Esophagus squamous epithelium (tissue), 5 donors: ENCODE measurements at places on chromosomes 6 and 20.

DNA sequence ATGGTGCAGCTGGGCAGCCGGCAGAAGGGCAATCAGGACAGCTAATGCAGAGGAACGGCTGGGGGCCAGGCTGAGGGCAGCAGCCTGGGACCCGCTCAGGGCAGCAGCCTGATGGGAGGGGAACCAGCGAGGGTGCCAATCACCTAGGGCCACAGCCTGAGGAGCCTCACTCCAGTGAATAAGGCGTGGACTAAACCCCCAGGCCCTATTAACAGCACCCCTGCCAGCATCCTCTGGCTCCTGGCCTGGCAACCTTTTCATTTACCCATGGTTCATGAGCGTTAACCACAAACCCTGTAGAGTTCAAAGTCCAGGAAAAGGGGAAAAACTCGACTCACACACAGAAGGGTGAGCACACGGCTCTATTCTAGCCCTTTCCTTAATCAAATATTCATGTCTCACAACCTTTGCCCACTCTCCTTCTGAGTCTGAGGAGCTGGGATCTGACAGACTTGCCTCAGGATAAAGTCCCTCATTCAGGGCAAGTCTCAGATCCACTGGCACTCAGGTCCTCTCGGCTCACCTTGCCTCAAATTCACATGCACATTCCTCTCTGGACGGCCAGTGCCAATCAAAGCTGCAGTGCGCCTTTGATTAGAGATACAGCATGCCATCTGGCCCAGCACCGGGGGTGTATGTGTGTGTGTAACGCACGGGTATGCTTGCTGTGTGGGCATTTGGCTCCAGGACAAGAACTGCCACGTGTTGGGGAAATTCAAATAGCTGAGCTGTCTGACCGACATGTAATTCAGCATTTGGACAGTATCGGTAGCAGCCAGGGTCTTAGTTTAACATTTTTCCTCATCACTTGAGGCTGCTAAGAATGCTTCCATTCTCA lies 86.9 kb upstream of the TRAF3IP2 start:
- no peak for DNase-seq

DNA sequence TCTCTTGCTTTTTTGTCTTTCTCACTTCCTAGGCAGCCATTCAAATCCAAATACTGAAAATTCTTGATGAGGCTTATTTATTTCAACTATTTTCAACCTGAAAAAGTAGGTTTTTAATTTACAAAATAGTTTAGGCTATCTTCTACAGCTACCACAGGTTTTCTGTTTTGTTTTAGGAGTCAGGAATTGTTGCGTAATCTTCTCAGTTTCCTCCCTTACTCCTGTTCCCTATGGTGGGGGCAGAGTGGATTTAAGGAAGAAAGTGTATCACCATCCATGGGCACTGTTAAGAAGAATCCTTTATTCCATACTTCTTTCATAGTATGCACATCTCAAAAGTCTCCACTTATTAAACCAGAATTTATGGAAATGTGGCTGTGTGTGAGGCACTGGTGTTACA lies 182.4 kb downstream of the KHDC1L start:
- no peak for DNase-seq

- no peak for DNase-seq
Observed at GRCh38 chr6:128463942-128464341, 56.5 kb downstream of the PTPRK start.

DNA sequence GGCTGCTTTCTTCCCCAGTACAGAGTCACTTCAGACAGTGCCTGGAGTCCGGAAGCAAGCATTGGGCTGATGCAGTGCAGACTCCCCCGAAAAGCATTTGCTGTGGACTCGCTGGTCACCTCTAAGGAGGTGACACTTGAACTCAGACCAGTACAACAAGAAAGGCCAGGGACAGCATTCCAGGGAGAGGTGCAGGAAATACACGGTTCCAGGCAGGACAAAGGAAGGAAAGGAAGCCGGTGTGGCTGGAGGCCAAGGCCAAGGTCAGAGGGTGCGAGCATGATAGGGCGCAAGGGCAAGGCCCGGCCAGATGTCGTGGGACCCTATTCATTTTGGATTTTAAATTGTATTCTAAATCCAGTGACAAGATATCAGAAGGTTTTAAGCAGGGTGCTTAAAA lies 160.9 kb downstream of the ZMYND8 start:
- no peak for DNase-seq

DNA sequence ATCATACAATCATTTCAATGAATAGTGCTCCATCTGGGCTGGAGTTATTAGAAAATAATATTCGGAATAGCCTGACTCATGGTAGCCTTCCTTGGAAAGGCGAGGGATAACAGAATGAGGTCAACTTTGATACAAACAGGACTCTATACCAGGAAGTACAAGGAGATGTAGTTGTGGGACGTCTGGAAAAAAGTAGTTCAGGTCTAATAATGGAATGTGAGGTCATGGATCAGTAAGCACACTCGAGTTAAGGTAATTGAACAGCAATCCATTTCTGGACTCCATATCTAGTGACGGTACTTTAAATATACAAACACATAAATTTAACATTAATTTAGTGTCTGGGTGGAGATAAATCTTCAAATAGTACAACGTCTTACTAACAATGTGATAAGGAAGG lies 1204.0 kb upstream of the ADGRB3 start:
- DNase-seq: no peak

GRCh38 chr6:113591896-113592827 lies 265.0 kb upstream of the MARCKS start:
- DNase-seq: no peak

DNA sequence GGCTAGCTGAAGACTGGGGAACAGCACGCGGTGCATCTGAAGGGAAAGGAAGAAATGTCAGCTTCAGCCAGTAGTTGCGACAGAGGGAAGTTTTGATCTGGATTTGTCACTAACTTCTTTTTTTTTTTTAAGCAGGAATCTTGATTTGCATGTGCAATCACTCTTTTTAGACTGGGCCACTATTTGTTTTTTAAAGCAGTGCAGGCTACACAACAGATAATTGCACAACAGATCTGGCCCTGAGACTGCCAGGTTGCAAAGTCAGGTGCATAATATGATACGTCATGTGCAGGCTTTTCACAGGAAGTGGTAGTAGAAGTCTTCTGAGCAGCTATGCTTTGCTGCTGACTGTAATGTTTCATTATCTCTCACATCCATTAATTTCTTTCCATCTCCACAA lies 13.5 kb downstream of the PFDN4 start:
- DNase-seq: no peak

GRCh38 chr6:132961122-132961521 lies 146.8 kb downstream of the RPS12 start:
- no peak for DNase-seq

GRCh38 chr6:159343709-159344108 lies 174.5 kb downstream of the FNDC1 start:
- no peak for DNase-seq

GRCh38 chr6:81770381-81770780 lies 17.9 kb upstream of the TENT5A start:
- DNase-seq: no peak

GRCh38 chr6:136466777-136467176 lies 83.4 kb downstream of the MAP7 start:
- no peak for DNase-seq

DNA sequence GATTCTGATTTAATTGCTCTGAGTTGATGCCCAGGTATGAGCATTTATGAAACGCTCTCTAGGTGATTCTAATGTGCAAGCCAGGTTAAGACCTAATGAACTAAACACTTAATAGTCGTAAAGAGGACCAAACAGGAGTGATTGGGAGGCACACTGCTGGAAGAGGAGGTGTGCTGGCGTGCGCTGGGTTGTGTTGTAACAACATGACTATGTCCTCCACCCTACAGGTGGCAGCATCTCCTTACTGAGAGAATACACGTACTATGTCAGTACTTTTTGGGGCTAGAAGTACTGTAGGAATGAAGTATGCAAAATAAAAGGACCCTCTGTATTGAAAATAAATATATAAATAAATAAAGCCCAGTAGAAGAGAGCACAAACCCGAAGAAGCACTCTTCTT lies 11.9 kb downstream of the C6orf89 start:
- no peak for DNase-seq

DNA sequence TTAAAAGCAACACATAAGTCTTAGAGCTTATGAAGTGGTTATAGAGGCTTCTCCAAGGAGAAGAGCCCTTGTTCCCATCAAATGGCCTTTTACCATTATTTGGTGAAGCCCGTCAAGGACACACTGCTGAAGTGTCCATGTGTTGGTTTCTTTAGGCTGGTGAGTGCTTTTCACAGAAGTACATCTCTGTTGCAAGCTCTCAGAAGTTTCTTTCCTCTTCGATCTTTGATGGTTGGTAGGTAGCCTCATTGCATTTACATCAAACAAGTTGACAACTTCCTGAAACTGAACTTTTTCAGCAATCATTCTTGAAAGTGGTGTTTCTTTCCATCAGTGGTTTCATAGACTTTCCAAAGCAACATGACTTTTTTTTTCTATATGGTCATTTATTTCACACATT lies 465.6 kb downstream of the HDGFL1 start:
- no peak for DNase-seq

DNA sequence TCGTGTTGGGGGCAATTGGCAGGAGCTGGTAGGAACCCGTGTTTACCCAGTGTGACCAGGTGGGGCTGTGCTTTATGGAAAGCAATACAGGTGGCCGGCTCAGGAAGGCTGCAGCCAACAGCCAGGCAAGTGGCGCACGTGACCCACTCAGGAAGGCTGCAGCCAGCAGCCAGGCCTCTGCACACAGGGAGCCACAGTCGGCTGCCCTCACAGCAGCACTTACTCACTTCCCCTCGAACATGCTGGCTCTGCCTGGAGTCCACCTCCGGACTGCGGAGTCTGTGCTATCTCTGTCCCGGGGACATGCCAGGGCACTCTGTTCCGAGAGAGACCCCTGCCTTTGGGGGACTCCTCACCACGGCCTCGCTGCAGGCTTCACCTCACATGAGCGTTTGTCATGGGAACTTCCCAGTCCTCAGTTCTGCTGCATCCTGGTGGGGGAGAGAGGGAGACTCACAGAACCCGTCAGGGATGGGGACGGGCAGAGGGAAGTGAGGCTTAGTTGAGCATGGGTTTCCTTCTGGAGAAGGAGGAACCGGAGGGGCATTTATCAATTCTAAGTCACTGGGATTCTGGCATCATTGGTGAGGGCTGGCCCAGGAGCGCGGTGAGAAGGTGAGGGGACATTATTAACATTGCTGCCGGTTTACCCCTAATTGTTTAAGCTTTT lies 76.8 kb downstream of the TTLL2 start:
- no peak for DNase-seq

- DNase-seq: no peak
Observed at GRCh38 chr6:111353912-111354462, 129.0 kb downstream of the REV3L start.

- DNase-seq: no peak
Observed at GRCh38 chr20:24503352-24503931, 34.0 kb downstream of the SYNDIG1 start.
